ENCODE measurements at places on chromosomes 16 and 17.

GRCh38 chr16:79713609-79714309 is 113.2 kb upstream of the MAF start:
- no peak for DNase-seq

DNA sequence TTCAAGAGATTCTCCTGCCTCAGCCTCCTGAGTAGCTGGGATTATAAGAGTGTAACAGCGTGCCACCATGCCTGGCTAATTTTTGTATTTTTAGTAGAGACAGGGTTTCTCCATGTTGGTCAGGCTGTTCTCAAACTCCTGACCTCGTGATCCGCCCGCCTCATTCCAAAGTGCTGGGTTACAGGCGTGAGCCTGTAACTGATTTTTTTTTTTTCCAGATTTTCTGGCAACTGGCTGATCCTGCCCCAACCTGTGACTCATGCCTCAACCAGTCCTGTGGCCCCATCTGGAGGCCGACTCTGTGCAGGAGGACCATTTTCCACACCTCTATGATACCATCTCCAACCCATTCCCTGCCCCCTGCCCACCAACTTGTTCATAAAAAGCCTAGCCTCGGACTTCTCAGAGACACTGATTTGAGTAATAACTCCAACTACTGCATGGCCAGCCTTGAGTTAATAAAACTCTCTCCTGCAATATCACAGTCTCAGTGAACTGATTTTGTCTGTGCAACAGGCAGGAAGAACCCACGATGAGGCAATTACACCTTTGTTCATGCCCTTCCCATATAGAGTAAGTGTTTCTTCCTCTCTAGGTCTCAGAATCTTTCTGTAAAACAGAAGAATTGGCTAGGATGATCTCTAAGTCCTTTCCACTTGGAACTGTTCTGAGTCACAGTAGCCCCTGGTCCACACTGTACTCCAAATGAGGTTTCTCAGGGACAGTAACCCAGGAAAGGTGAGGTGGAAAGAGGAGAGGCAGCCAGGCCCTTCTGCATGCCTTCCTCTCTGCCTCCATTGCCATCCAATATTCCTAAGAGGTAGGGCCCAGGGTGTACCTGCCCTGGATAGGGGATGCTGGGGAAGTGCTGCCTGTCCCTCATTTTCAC is 8.8 kb upstream of the CNOT1 start:
- no peak for DNase-seq

- no peak for DNase-seq
These were observed 438 bp downstream of the RTN4RL1 start for GRCh38 chr17:2024572-2025219.

DNA sequence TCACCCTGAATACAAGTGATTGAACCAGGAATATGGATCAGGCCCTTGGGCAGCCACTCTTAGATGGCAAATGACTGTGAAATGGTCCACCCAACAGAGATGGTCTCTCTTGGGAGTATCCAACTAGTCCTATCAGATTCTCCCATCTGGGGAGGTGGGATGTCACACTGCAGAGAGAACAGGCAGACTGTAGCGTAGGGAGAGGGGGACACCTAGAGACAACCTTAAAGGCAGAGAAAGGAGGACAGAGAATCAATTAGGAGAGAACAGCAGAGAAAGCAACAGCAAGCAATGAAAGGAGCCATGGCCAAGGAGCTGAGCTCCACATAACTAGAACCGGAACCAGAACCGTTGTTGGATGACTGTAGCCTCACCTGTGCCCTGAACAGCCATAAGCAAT is 37.2 kb downstream of the IQCK start:
- DNase-seq = no peak

DNA sequence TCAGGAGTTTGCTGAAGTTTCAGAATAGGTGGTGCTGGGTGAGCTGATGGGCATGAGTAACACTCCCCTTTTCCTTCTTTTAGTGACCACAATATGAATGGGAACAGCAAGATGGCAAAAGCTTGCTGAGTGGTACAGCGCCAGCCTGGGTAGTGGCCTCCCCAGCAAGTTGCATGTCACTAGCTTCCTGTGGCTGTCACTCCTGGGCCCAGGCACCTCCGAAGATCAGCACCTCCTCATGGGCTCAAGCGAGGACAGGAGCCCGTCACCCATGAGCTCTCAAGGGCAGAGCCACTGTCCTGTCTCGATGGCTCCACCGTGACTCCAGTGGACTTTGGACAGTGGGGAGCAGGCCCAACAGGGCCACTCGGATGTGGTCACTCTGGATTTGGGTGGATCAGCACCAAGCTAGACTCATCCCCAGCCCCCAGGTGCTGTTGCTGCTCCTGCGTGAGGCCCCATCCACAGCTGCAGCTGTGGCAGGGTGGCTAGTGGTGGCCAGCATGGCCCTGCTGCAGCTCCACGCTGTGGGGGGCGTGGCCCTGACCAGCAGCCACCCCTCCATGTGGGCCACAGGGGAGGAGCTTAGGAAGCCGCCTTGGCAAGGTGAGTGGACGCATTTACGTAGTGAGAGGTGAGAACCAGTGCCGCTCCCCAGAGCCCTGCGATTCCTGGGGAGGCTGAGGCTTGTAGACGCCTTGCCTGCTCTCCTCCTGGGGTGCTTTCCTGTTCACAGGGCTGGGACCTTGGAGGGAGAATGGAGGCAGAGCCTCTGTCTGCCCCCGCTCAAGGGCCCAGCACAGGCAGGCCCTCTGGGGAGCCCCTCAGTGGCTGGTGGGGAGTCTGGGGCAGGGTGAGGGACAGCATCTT is 13.6 kb upstream of the DNASE1 start:
- DNase-seq = no peak

DNA sequence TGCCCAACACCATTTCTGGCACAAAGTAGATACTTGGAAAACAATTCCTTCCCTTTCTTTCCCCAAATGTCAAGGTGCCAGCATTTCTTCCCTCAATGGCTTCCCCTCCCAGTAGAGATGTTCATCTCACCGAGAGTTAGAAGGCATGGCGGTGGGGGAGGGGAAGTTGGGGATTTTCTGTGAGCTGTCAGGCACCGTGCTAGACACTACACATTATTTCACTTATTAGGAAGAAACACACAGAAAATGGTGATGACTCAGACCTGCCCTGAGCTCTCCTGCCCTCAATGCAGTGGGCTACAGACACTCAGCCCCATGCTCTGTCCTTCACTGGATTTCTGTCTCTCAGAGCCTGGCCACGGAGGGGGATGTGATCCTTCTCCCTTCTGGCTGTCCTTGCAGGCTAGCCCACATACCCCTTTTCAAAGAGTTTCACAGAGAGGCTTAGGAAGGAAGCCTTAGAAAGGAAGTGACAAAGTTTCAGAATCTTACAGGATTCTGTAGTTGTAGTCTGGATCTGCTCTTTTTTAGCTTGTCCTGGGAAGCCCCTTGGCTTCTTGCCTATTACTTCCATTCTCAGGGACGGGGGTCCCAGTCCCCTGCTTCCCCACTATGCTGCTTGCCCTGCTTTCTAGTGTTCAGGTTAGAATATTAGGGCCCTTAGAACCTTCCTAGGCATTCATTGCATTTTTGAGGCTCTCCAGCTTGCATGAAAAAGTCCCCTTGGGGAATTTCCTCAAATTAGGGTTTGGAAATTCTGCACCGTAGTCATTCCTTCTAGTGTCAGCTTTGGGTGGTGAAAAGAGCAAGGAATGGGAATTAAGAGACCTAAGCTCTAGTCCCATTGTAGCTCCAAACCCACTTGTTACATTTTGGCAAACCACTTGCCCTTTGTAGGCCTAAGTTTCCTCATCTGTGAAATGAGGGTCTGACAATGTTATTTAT is 12.2 kb upstream of the CCL5 start:
- no peak for DNase-seq

DNA sequence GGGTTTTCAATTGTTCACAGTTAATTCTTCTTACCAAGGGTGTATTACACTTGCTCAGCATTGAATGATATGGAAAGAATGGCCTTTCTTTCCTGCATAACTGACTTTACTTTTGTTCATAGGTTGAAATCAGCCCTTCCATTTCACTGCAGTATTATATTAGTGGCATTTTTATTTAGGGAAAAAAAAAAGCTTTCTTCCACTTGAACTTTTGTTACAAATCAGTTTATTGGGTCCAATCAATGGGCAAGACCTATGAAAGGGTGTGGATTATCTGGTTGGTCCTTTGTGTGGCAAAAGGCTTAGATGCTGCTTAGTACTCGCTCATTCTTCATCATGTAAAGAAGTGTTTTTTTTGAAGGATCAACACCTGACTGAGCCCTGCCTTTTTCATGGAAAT is 74.1 kb downstream of the WNT3 start:
- DNase-seq = no peak

GRCh38 chr16:75402821-75403475 is 30.4 kb downstream of the CFDP1 start:
- no peak for DNase-seq

DNA sequence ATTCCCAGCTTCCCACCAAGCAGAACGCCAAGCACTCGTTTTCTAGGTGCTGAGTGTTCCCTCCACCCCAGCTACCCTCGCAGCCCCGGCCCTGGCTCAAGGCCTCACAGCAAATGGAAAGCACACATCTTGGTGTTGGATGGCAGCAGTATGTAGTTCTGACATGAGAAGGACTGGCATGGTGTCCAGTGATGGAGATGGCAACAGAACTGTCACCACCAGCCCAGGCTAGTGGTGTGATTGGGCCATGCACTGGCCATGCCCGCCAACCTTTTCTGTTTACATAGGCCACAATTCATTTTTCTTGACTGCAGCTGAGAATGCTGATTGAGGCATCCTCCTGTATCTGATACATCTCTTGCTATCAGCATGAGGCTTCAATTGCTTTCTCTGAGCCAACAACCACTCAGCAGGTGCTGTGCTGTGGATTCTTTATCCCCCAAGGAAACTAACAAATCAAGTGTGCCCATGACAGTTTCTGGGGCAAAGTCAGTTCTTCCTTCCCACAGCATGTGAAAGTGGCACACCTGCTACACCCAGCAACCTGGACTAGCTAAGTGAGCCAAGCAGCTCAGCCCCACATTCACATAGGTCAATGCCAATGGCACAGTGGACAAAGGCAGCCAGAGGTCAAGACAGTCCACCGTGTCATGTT is 3.8 kb downstream of the SLC12A4 start:
- no peak for DNase-seq

DNA sequence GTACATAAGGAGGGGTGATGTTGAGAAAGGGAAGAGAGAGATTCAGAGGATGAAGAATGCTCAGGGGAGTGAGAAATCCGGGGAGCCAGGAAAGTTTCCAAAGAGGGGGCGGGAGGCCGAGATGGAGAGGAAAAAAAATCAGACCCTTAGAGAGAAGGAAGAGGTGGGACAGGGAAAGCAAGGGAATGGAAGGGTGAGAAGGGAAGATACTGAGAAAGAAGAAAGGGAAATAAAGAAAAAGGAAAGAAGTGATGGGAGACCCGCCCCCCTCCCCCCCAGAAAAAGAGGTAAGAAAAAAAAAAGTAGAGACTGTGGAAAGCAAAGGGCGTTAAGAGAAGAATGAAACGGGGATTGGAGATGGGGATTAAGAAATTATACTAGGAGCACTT is 507 bp downstream of the DYNLRB2 start:
- DNase-seq = no peak

DNA sequence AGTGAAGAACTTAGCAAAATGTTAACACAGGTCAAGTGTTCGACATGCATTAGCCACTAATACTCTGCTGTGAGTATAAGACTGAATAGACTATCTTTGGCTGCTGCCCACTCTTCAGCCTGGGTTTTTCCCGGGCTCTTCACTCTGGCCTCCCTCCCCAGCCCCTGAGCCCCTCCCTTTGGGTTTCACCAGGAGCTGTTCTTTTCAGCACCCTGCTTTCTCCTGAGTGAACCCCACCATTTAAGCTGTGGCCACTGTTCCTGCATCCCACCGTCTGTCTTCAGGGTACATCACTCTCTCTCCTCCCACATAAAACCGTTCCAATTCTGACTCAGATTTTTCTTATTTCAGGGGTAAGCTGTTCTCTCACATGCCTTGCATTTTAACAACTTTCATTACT is 92.0 kb upstream of the ASIC2 start:
- no peak for DNase-seq

- DNase-seq = no peak
These were observed 20.1 kb downstream of the CPNE2 start for GRCh38 chr16:57112403-57113041.

- DNase-seq = no peak
These were observed 17.9 kb downstream of the TANGO6 start for GRCh38 chr16:68860978-68861892.

GRCh38 chr16:87056551-87056950 is 260.6 kb downstream of the C16orf95 start:
- DNase-seq = no peak

DNA sequence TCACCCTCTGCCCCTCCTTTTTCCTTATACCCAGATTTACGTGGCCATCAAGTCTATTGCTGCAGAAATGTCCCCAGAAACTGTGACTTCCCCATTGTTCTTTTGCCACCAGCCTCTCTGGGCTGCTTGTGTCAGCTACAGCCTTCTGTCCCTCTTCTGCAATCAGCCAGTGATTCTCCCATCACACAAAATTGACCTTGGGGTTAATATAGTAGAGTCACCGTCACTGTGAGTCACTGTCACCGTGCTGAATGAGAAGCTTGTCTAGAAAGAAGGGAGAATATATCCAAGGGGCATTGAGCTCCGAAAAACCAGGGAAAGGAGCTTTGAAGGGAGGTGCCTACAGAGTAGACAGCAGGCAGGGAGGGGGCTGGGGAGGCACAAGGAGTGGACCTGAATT is 290.5 kb downstream of the HAPSTR1 start:
- DNase-seq = no peak

DNA sequence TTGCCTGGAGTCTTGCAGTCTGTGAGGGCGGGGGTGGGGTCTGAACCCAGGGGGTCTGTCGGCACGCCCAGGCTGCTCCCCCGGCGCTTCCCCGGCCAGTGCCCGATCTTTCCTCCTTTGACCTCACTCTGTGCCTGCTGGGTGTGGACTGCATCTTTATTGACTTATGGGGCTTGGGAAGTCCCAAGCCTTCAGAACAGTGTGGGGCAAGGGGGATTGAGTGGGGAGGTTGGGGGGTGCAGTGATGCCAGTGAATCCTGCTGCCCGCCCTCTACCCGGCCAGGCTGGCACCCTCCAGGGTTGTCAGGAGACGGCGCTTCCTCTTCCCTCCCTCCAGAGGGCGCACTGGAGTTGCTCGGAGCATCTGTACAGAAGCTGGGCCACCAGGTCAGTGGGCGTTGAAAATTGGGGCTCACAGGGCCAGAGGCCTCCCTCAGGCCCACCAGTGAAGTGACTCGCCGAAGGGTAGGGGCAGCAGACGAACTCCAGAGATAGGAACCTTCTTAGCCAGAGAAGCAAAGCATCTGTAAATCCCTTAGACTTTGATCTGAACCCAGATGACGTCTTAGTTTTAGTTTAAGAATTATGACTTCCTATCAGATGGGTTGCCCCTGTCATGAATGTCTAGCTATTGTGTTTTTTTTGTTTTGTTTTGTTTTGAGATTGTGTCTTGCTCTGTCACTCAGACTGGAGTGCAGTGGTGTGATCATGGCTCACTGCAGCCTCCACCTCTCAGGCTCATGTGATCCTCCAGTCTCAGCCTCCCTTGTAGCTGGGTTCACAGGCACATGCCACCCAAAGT is 184.8 kb upstream of the CIBAR2 start:
- peak; percentile 49 for DNase-seq

- DNase-seq = peak; percentile 26
These were observed 91.2 kb downstream of the ZNF778 start for GRCh38 chr16:89308391-89309333.

GRCh38 chr16:26601335-26601734 is 465.4 kb upstream of the C16orf82 start:
- no peak for DNase-seq
